ENCODE measurements at places on chromosomes 13 and 19.
A peak's percentile ranks its signal among the peaks of the same experiment; 100 is the strongest.

DNA sequence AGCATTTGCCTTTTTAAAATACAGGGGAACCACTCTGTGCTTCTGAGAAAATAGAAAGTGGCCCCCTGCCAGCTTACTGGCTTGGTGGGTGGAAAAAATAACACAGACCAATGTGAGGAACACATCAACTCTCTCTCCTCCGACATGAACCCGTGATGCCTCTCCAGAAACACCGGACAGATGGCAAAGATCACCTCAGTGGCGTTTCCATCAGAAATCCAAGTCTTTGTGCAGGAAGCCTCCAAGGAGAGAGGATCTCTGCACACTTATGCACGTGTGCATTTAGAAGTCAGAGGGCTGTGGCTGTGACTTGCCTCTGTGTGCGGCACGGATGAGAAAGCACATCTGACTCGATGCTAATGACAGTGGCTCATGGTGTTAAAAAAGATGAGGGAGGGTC, 112.3 kb upstream of the KLF12 start:
- DNase-seq: no peak

- no peak for DNase-seq
These were observed 32.1 kb upstream of the OR1M1 start for GRCh38 chr19:9054765-9055164.

GRCh38 chr19:39328046-39328705, 7.5 kb upstream of the LRFN1 start:
- DNase-seq: peak; percentile 71

DNA sequence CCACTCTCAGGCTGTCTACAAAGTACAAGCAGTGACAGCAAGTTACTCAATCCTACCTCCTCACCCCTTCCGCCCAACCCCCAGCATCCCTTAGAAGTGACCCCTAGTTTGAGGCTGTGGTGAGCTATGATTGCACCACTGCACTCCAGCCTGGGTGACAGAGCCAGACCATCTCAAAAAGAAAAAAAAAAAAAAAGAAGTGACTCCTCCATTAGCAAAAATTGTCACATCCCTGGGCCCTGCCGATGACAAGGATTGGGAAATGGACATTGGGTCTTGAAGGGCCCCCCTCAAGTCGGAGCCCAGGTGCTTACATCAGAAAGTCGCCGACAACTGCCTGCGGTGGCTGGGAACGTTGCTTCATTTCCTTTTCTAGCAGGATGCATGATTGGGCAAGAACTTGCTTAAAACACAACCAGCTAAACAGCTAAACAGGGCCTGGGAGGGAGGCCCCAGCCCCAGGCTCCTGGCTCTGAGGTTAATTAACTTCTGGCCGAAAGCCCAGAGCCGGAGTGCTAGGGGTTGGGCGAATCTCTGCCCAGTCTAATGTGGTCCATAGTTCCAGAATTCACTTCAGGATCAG, 15.3 kb downstream of the RAB3D start:
- DNase-seq: no peak

DNA sequence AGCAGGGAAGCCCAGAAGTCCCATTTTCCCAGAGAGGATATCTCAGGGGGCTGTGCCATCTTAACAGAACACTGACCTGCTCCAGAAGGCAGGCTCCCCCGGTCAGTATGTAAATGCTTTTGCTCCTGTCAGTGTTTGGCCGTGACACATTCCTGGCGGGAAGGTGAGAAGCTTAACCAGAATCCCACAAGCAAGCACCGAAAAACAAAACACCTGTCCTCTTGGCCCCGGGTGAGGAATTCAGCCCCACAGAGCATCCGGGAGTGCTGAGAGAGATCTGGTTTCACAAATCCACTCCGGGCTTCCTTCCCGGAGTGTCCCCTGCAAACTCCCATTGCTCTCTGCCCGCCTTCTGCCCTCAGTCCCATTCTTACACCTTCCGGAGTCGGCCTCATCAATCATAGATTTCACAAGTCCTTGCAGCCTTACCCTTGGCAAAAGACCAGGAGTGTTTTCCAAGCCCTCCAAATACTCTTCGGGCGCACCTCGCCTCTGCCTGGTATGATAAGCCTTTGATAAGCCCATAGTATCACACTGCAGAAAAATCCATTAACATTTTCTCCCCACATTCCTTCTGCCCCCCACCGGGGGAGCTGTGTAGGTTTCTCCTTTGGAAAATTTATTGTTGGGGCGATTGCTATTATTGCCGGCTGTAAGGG, 12.2 kb downstream of the TPM4 start:
- no peak for DNase-seq

Data from D721Med (cell line).